ENCODE measurements at places on chromosomes 12 and 14. TPM values are rescaled to one million over a fixed set of nuclear protein-coding genes. Genes with fewer than 3 reads are reported as not detected.

The PCED1B gene
- polyA plus RNA-seq, result 0.10 TPM

The SAMD15 gene
- polyA plus RNA-seq, result not detected

The LRFN5 gene
- polyA plus RNA-seq, result not detected

The SCNN1A gene
- polyA plus RNA-seq, result 0.63 TPM

DNA sequence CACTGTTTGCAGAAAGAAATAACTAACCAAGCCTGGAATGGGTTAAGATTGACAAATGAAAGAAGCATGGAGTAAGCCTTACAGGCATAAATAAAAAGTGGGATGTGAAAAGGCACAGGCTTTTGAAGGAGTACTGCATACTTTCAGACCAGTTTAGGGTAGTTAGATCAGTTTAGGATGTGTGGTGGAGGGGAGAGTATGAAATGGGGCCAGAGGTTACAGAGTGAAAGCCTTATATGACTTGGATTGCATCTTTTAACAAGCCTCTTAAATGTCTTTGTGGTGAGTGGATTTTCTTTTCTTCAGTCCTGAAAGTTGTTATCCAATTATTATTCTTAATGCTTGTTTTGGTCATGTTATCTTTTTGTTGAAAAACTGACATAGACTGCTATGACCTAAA is 52.2 kb upstream of the TRHDE start:
- no peaks in the 10 kb centered on the region for H3K4me1 ChIP-seq
- no peaks in the 10 kb centered on the region for H3K27me3 ChIP-seq
- no peaks in the 10 kb centered on the region for H3K36me3 ChIP-seq
- H3K27ac ChIP-seq, result no peak overlapping the region
- no peak for DNase-seq

DNA sequence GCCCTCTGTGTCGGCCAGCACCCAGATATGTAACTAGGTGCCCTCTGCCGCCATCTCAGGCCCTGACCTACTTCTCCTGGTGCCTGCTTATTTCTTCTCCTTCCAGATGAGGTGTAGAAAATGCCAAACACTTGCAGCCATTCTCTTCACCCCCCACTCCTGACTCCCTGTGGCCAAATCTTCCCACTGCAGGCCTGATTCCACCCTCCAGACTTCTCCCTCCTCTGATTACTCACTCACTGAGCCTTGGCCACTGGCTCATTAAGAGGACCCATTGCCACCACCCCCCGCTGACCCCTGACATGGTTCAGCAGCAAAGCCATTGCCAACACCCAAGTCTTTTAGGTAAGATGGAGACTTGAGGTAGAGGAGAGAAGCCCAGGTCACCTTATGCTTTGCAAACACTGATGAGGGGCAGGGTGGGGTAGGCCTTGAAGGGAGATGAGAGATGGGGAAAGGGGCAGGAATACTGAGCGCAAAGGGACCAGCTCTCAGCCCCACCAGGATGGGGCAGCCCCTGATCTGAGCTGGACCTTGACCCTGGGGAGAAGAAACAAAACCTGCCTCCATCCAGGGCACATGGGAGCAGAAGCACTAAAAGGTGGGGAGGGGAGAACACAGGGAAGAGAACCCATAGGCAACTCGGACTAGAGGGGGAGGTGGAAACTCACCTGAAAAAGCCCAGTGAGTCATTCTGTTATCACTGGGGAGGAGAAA is 25.1 kb upstream of the ANO2 start:
- H3K27ac ChIP-seq, result no peak overlapping the region
- H3K4me1 ChIP-seq, result no peaks in the 10 kb centered on the region
- no peaks in the 10 kb centered on the region for H3K36me3 ChIP-seq
- no peak for DNase-seq

DNA sequence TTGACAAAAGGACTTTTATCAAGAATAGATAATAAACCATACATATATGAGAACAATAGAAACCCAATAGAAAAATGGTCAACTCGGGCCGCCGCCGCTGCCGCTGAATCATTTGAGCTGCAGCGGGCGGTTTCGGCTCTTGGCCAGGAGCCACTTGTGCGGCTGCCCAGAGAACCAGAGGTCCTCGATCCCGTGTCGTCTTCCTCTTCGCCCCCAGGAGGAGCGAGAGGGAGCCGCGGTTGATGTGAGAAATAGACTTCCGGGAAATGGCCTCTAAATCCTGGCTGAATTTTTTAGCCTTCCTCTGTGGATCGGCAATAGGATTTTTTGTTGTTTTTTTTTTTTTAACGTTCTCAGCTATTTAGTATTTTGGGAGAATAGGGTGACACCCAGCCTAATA is 44.8 kb downstream of the CPSF6 start:
- peaks cover 9% of the 10 kb centered on the region for H3K4me1 ChIP-seq
- DNase-seq, result peak; percentile 75
- no peak overlapping the region for H3K27ac ChIP-seq
- no peaks in the 10 kb centered on the region for H3K36me3 ChIP-seq
- peaks cover 26% of the 10 kb centered on the region for H3K27me3 ChIP-seq

- peaks cover 17% of the 10 kb centered on the region for H3K36me3 ChIP-seq
- no peak overlapping the region for H3K27ac ChIP-seq
- no peaks in the 10 kb centered on the region for H3K27me3 ChIP-seq
- DNase-seq, result no peak
- no peak overlapping the region for H3K4me3 ChIP-seq
- H3K4me1 ChIP-seq, result no peaks in the 10 kb centered on the region
Measured at GRCh38 chr14:22613106-22613695, 15.1 kb downstream of the ABHD4 start.

- peaks cover 24% of the 10 kb centered on the region for H3K4me1 ChIP-seq
- H3K27me3 ChIP-seq, result no peaks in the 10 kb centered on the region
- H3K36me3 ChIP-seq, result peaks cover 29% of the 10 kb centered on the region
- DNase-seq, result peak; percentile 46
- H3K4me3 ChIP-seq, result no peak overlapping the region
Measured at GRCh38 chr12:109863847-109864712, 16.3 kb downstream of the GLTP start.
